ENCODE measurements at places on chromosomes 6 and 20. TPM values are rescaled to one million over a fixed set of nuclear protein-coding genes. Genes with fewer than 3 reads are reported as not detected.

Gene TSPO2
- not detected for total RNA-seq

Gene ZHX3
- total RNA-seq, result 4.7 TPM

Gene METTL24
- not detected for total RNA-seq

Gene FOXF2
- total RNA-seq, result not detected

Gene SIGLEC1
- total RNA-seq, result 0.06 TPM

Gene FKBP5
- total RNA-seq, result 27.1 TPM

Gene SLC17A2
- total RNA-seq, result not detected

Gene SLC32A1
- 0.16 TPM for total RNA-seq

Gene GLP1R
- not detected for total RNA-seq

Gene AAR2
- 26.9 TPM for total RNA-seq

Gene PRPH2
- total RNA-seq, result not detected

Gene TINAG
- not detected for total RNA-seq

Gene TFAP2A
- total RNA-seq, result not detected

Gene HAO1
- not detected for total RNA-seq

Gene OR14J1
- not detected for total RNA-seq

Gene ADGRF4
- total RNA-seq, result not detected

Gene PRDM13
- not detected for total RNA-seq

Gene GPX5
- not detected for total RNA-seq

Gene CLVS2
- total RNA-seq, result not detected

Gene MEI4
- total RNA-seq, result not detected

Gene CPXM1
- 0.38 TPM for total RNA-seq

Gene TMC2
- total RNA-seq, result not detected

Gene AKAP12
- not detected for total RNA-seq

Gene LY6G6F
- not detected for total RNA-seq

Gene RAMACL
- 0.31 TPM for total RNA-seq

Gene SPATA25
- 0.64 TPM for total RNA-seq

Gene SPAG4
- total RNA-seq, result 19.7 TPM

Gene PRR18
- total RNA-seq, result not detected

Gene JPH2
- not detected for total RNA-seq

Gene CST4
- total RNA-seq, result not detected
